Astrocyte of the spinal cord (primary cell): ENCODE measurements at places on chromosomes 5 and 9.
A peak's percentile ranks its signal among the peaks of the same experiment; 100 is the strongest.

DNA sequence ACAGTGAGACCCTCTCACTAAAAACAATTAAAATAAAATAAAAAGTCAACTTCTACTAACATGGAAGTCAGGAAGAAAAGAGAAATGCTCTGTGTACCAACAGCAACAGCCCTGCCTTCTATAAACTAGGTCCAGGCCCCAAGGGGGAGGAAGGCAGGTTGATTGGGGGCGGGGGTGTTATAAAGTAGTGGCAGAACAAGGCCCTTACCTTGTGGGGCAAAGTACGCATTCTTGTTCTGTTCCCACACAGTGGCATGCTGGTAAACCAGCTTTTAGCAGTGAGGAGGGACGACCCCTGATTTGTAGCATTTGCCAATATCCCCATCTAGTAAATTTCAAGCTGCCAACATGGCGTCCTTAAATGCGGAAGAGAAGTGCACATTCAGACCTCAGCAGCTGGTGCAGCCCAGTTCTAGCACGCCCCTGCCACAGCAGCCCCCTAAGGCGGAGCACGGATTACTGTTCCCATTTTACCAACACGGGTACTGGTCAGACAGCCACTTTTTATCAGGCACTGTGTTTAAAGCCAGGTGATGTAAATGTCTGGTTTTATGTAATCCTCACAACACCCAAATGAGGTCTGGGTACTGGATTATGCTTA is 69.5 kb downstream of the GTF3C4 start:
- DNase-seq: no peak

GRCh38 chr5:151141535-151141934 is 16.0 kb downstream of the ANXA6 start:
- peak; percentile 39 for DNase-seq

DNA sequence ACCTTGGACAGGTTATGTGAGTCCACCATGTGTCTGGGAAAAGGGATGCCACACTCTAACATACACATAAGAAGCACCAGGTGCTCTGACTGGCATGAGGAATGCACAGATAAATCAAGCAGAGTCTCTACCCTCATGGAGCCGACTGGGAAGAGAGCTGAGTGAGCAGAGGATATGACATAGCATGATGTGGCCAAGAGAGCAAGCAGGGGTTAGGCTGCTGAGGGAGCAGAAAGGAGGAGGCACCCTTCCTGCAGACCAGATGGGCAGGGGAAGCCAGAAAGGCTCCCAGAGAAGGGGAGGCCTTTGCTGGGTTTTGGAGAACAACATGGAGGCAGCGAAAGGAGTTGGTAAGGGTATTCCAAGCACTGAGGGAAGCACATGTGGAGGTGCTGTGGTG is 223.1 kb downstream of the GNA14 start:
- peak; percentile 12 for DNase-seq

GRCh38 chr9:122200960-122201595 is 27.7 kb downstream of the LHX6 start:
- peak; percentile 40 for DNase-seq

GRCh38 chr5:5613261-5613990 is 190.9 kb downstream of the ICE1 start:
- DNase-seq: no peak

GRCh38 chr5:96509721-96510350 is 76.8 kb upstream of the PCSK1 start:
- DNase-seq: peak; percentile 85

GRCh38 chr9:5719100-5719926 is 90.4 kb downstream of the RIC1 start:
- DNase-seq: no peak

DNA sequence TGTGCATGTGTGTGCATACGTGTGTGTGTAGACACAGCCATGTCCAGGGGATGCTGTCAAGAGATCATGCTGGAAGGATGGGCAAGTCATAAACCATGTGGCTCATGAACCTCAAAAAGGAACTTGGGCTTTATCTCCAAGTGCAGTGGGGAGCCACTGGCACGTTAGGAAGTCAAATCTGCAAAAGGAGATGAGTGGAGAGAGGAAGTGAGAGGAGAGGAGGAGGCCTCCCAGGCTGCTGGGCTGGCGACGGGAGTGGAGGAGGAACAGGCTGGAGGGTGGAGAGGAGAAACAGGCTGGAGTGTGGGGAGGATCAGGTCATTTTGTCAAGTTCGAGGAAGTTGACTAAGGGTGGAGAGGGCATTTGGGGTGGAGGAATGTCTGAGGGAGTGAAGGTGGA is 29.2 kb upstream of the TIFAB start:
- no peak for DNase-seq

- DNase-seq: no peak
Observed at GRCh38 chr5:35357973-35358372, 127.7 kb upstream of the PRLR start.

GRCh38 chr9:133986061-133986460 is 6.1 kb downstream of the VAV2 start:
- DNase-seq: no peak
